ENCODE measurements at places on chromosomes 4 and X.

DNA sequence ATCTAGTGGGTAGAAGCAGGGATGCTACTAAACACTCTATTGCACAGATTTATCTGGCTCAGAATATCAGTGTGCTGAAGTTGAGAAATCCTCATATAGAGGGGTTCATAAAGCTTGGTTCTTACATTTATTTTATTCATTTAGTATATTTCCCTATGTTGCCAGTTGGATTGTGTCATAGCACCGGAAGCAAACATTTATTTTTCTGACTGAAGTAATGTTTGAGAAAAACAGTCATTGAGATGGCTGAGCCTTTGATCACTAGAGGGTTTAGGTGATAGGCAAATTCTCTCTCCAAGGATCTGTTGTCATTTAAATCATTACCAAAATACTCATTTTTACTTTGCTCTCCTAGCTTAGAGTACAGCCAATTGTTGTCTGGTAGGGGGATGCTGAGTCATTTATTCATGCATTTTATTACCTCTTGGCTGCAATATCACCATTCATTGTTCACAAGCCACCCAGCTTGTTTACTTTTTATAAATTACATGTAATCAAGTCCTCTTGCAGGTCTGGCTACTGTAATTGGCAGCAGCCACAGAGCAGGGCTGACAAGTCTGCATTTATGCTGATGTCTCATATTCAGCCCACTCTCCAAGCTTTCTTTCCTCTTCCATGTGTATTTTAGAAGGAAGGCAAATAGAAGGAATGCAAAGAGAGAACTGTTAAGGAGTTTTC is 15.2 kb downstream of the GAB1 start:
- peak; percentile 41 for DNase-seq

GRCh38 chrX:110026099-110026844 is 23.4 kb downstream of the TMEM164 start:
- DNase-seq: no peak

DNA sequence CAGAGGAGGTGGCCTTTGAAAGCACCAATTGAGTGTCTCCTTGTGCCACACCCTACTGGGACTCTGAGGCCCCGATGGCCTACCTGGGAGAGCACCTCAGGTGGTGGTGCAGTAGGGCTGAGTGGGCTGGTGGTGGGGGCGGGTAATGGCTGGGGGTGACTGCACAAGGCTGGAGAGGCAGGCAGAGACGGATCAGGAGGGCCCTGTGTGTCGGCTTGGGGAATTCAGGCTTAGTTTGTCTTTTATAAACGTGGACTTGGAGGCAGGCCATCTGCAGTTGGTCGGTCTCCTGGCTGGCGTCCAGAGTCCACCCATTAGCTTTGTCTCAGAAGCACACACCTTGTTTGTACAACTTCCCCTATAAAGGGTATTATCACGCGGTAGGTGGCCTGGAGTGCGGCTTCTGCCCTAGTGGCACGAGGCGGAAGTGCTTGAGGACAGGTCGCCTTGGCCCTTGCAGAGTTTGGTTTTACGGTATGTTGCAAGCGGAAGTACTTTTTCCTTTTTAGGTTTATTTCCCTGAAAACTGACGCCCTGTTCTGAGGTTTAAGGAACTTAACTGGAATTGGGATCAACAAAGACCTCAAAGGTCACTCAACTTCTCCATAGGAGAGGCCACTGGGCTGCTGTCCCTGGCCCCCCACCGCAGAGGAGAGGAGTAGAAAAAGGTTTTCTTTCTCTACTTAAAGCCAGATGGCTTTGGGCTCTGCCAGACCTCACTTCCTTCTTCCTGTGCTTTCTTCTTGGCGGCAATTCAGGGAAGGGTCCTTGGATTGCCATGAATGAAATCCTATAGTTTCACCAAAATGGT is 8.0 kb downstream of the TBC1D14 start:
- peak; percentile 93 for DNase-seq

DNA sequence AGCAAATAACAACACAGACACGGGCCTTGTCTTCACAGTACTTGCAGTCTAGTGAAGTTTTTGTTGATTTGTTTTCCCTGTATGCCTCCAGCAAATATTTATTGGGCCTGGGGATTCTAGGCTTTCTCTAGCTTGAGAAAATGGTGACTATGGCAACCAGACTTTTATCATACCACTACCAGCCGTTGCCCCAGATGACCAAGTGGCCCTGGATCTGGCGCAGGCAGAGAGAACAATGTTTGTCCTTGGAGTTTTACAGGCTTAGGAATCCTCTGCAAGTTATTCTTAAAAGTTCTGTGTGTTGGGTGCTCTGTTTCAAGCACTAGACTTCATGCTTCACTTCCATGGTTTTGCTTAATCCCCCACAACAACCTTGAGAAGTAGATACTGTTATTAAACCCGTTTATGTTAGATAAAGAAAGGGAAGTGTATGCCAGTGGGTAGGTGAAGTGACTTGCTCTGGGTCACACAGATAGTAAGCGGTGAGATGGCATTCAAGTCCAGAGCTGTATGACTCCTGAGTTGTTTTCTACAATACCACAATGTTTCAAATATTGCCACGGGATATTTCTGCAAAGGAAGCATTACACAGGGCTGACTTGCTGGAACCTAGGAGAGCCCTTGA is 94.6 kb downstream of the AKAP4 start:
- DNase-seq: no peak

- no peak for DNase-seq
Observed at GRCh38 chrX:129791961-129792570, 12.3 kb downstream of the SASH3 start.

- DNase-seq: no peak
Observed at GRCh38 chr4:88005076-88005475, 2.4 kb upstream of the PKD2 start.

All from mucosa of descending colon (tissue), 3 donors.